Right cardiac atrium (tissue), 5 donors: ENCODE measurements at places on chromosomes 13 and 19. TPM values are rescaled to one million over a fixed set of nuclear protein-coding genes. Genes with fewer than 3 reads are reported as not detected.

- DNase-seq = no peak
Observed at GRCh38 chr13:36067746-36068381, 63.3 kb downstream of the DCLK1 start.

DNA sequence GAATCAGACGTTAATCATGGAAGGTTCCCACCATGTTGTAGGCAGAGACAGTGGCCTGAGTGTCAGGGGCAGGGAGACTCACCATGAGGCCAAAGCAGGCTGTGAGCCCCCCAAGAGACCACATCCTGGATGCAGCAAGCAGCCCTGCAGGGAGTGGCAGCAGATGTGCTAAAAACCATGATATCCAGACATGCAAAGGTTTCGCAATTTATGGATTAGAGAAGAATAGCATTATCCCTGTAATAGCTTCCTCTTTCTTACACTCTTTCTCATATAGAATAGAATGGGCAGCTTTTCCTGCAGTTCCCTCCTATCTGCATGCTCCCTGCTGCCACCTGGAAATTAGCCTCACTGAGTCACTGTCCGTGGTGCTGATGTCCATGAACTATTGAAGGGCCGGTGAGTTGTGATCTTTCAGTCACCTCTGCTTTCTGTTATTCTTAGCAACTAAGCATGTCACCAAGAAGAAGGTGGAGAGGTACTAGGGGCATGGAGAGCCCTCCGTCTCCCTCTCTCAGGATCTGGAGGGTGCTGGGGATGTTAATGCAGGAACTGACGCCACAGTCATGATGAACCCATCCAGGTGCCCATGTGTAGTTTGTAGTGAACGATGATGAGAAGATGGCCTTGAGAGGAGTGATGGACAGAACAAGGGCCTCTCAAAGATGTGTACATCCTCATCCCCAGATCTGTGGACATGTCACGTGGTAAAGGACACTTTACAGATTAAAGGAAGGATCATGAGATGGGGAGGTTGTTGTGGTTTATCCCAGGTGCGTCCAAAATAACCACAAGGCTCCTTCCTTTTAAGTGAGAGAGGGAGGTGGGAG is 9.9 kb downstream of the CEACAM4 start:
- DNase-seq = no peak

DNA sequence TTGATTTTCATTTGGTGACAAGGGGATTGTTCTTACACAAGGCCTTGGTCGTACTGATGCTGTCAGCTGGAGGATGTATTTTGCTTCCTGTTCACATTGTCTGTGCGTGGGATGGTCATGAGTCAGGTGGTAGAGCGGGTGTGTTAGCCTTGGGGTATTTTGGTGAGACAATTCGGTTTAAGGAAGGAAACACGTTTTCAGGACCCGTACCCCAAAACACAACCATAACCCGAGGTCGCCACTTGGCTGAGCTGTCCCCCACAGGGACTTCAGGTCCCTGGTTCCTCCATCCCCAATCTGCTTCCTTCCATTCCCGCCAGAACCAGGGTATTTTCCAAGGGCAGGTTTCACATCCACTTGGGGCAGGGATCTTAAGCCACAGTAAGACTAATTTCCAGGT is 15.0 kb downstream of the MYO9B start:
- DNase-seq = no peak

- no peak for DNase-seq
Observed at GRCh38 chr13:107817647-107818287, 397.6 kb downstream of the LIG4 start.

DNA sequence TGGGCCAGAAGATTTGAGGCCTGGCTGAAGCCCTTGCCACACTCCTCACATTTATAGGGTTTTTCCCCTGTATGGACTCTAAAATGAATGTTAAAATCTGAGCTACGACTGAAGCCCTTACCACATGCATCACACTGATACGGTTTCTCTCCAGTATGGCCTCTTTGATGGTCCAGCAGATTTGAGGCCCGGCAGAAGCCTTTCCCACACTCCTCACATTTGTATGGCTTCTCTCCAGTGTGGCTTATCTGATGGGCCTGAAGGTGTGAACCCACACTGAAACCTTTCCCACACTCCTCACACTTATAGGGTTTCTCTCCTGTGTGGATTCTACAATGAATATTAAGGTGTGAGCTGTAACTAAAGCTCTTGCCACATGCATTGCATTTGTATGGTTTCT is 21.0 kb downstream of the ZNF45 start:
- DNase-seq = no peak

DNA sequence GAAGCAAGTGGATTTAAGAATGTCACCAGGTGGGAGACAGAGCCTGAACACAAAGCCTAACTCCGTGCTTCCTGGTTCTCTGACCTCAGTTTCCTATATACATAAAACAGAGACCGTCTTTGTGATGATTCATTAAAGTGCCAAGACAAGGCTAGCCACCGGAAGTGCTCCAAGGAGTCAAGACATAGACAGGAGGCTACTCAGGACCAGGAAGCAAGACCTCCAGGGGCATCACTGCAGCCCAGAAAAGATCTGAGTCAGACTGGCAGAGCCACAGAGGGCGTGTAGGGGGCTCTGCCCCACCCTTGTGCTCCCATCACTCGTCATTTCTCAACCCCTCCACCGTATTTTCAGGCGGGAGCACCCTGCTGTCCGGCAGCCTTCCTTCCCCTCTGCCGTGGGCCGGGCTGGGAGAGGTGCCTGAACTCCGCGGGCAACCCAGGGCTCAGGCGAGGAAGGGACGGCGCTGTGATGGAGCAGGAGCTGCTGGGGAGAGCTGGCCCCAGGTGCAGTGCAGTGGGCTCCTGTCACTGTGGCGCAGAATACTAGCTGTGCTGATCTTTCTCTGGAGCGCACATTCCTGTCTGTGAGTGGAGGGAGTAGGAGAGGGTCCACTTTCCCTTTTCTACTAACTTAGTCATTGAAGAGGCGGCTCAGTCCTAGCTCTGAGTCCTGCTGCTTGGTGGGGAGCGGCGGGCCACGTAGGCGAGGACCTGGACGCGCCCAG is 134.7 kb upstream of the GPR12 start:
- peak; percentile 34 for DNase-seq

- DNase-seq = no peak
Observed at GRCh38 chr13:74574964-74575728, 440.9 kb upstream of the KLF12 start.

GRCh38 chr19:29651622-29652394 is 13.5 kb upstream of the PLEKHF1 start:
- no peak for DNase-seq

- DNase-seq = no peak
Observed at GRCh38 chr19:29273000-29273640, 60.2 kb upstream of the UQCRFS1 start.

GRCh38 chr19:2648528-2648937 is 54.0 kb downstream of the GNG7 start:
- peak; percentile 86 for DNase-seq

DNA sequence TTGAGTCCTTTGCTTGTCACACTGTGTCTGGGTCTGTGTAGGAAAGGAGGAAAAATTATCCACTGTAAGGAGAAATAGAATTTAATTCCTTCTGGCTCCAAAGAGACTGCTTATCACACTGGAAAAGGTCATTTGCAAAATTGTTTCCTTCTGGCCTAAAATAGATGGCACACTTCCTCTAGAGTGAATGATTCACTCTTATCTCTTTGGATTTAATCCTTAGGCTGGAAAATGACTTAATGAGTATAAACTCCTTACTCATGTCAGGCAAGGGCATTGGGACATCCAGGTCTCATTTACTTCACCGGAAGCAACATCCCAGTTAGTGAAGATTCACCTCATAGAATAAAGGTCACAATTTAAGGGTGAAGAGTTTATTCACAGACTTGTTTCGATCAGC is 293.6 kb downstream of the OXGR1 start:
- no peak for DNase-seq

RXFP2 gene
- total RNA-seq = not detected

OSCAR gene
- 1.2 TPM for total RNA-seq

IL17D gene
- total RNA-seq = 3.0 TPM

SIGLEC8 gene
- not detected for total RNA-seq

NPHS1 gene
- total RNA-seq = not detected
